Common myeloid progenitor, CD34-positive (primary cell): ENCODE measurements at places on chromosomes 11 and 22.

DNA sequence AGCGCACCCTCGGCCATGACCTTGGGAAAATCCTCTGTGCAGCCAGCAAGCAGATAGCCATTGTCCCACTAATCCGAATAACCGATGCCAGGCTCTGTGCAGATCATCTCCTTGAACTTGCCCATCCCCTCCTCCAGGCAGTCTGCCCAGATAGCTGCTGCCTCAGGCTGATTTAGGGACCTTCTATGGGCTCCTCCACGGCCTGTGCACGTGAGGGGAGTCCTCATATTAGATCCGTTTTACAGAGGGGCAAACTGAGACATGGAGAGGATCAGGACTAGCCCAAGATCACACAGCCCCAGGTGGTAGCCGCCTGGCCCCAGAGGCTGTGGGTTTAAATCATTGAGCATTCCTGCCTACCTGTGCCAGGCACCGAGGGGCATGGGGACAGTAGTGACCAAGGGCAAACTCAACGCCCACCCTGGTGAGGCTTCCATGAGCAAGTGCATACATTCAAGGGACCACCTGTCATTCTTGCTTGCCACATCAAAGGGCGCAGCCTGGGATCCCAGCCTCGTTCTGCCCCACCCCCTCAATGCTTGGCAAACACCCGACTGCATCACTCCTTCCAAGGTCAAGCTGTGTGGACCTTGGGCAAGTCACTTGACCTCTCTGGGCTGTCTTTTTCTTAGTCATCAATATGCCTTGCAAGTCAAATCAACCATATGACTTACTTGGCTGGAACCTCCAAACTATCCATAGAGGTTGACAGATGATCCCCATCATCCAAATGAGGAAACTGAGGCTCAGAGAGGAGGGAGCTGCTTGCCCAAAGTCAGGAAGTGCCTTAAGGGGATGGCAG, 131.6 kb downstream of the MN1 start:
- peak overlapping the region; percentile 80 for H3K27ac ChIP-seq
- peaks cover 53% of the 10 kb centered on the region for H3K4me1 ChIP-seq
- no peaks in the 10 kb centered on the region for H3K36me3 ChIP-seq
- no peaks in the 10 kb centered on the region for H3K27me3 ChIP-seq
- peak; percentile 83 for DNase-seq

DNA sequence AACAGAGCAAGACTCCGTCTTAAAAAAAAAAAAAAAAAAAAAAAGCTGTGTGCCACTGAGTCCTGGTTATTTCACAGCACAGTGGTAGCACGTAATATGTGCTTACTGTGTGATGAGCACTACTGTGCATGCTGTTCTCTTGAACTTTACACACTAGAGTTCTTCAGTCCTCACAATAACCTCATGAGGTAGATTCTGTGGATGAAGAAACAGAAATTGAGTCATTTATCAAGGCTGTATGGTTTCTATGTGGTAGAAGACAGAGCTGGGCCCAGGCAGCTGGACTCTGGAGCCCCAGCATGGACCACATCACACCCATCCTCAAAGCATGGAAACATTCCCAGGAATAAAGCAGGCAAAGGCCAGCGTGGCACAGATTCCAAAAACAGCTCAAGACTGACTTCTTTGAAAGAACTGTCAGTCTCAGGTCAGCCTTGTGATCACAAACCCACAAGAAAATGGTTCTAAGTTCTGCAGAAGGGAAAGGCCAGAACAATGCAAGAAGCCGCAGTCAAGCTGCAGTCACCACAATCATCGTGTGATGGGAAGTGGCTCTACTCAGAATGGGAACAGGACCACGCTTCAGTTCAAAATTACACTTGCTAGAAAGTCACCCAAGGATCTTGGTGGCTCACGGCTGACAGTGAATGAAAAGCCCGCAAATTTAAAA, 49.5 kb downstream of the MICAL3 start:
- peaks cover 6% of the 10 kb centered on the region for H3K36me3 ChIP-seq
- no peaks in the 10 kb centered on the region for H3K27me3 ChIP-seq
- H3K4me1 ChIP-seq = peaks cover 4% of the 10 kb centered on the region
- no peak overlapping the region for H3K27ac ChIP-seq
- no peak overlapping the region for H3K4me3 ChIP-seq
- no peak for DNase-seq

GRCh38 chr22:19688301-19689290, 25.7 kb upstream of the SEPTIN5 start:
- H3K27ac ChIP-seq = no peak overlapping the region
- H3K4me1 ChIP-seq = no peaks in the 10 kb centered on the region
- no peaks in the 10 kb centered on the region for H3K36me3 ChIP-seq
- H3K27me3 ChIP-seq = no peaks in the 10 kb centered on the region
- no peak for DNase-seq
- H3K4me3 ChIP-seq = no peak overlapping the region

GRCh38 chr11:7612661-7613393, 60.5 kb downstream of the CYB5R2 start:
- DNase-seq = no peak
- no peaks in the 10 kb centered on the region for H3K36me3 ChIP-seq
- H3K27me3 ChIP-seq = no peaks in the 10 kb centered on the region
- no peak overlapping the region for H3K4me3 ChIP-seq
- no peak overlapping the region for H3K27ac ChIP-seq
- H3K4me1 ChIP-seq = no peaks in the 10 kb centered on the region

- no peaks in the 10 kb centered on the region for H3K27me3 ChIP-seq
- H3K27ac ChIP-seq = no peak overlapping the region
- H3K4me1 ChIP-seq = no peaks in the 10 kb centered on the region
- H3K4me3 ChIP-seq = no peak overlapping the region
- no peaks in the 10 kb centered on the region for H3K36me3 ChIP-seq
- DNase-seq = no peak
Observed at GRCh38 chr11:74195828-74196227, 24.7 kb downstream of the PPME1 start.

- H3K36me3 ChIP-seq = no peaks in the 10 kb centered on the region
- no peak overlapping the region for H3K27ac ChIP-seq
- peaks cover 11% of the 10 kb centered on the region for H3K27me3 ChIP-seq
- H3K4me3 ChIP-seq = no peak overlapping the region
- H3K4me1 ChIP-seq = no peaks in the 10 kb centered on the region
- peak; percentile 28 for DNase-seq
Observed at GRCh38 chr22:26139310-26139709, 30.0 kb upstream of the SEZ6L start.

DNA sequence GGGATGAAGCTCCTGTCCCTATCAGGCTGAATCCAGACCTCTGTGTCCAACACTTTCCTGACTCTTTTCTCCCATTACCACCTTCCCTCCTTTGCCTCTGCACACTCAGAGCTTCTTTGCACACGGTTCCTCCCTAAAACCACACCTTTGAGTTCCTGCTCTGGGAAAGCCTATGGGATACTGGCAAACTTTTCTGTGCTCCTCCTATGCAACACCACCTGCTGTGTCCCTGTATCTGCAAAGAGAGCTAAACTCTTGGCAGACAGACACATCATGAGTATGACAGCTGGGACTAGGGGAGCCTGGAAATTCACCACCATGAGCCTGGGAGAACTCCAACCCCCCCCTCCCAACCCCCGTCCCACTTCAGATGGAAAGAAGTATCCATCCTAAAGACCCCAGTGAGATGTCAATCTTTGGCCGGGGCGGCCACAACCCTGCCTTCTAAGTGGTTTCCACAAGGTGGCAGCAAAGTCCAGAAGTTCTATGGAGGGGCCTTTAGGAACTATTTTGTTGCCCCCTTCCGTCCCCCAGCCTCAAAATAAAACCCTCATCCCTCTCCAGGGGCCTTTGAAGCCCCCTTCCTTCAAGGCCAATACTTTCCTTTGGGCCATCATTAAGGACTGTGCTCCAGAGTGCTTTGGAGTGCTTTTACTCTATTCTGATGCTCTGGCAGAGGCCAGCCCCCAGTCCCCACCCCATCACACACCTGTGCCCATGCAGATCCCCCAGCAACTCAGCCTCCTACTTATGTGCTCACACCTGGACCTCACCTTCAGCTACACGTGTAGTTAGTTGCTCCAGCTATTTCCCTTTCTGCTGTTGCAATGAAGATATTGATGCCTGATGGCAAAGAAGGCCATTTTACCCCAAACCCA, 19.4 kb downstream of the HTR3A start:
- H3K27me3 ChIP-seq = no peaks in the 10 kb centered on the region
- no peak overlapping the region for H3K27ac ChIP-seq
- H3K4me3 ChIP-seq = no peak overlapping the region
- no peaks in the 10 kb centered on the region for H3K36me3 ChIP-seq

DNA sequence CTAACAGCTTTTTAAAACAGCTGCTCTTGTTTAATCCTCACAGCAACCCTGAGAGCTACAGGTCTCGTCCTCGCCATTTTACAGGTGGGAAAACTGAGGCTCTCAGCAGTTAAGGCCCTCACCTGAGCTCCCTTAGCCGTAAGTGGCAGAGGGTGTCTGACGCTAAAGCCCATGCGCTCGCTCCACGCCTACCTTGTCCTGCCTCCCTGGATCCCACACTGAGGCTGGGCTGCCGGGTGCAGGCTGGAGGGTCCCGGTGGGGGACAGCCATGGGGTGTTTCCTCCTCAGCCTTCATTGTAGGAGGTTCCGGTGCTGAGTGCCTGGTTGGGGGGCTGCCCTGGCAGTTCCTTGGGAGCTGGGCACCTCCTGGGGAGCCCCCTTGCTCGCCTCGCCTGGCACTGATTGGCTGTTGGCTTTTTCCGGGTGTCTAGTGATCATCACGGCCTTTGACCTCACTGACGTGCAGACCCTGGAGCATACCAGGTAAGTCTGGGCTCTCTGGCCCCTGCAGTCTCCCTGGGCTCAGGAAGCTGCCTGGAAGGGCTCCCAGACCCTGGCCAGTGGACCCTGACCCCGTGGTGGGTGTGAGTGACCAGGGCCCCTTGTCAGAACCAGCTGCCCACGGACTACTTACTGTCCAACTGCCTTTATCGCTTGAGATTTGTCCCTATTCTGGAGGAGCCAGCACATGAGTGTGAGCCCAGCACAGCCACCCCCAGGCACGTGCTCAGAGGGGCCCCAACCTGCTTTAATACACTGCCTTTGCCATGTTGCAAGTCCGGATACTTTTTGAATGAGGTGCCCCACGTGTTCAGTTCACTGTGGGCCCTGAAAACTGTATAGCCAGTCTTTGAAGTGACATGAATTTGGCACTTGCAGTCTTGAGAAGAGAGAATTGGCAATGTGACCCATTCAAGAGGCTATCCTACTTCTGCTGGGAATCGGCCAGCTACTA, 12.6 kb downstream of the RAB36 start:
- no peak overlapping the region for H3K27ac ChIP-seq
- no peaks in the 10 kb centered on the region for H3K27me3 ChIP-seq
- H3K4me3 ChIP-seq = no peak overlapping the region
- no peaks in the 10 kb centered on the region for H3K36me3 ChIP-seq
- DNase-seq = no peak
- peaks cover 9% of the 10 kb centered on the region for H3K4me1 ChIP-seq

DNA sequence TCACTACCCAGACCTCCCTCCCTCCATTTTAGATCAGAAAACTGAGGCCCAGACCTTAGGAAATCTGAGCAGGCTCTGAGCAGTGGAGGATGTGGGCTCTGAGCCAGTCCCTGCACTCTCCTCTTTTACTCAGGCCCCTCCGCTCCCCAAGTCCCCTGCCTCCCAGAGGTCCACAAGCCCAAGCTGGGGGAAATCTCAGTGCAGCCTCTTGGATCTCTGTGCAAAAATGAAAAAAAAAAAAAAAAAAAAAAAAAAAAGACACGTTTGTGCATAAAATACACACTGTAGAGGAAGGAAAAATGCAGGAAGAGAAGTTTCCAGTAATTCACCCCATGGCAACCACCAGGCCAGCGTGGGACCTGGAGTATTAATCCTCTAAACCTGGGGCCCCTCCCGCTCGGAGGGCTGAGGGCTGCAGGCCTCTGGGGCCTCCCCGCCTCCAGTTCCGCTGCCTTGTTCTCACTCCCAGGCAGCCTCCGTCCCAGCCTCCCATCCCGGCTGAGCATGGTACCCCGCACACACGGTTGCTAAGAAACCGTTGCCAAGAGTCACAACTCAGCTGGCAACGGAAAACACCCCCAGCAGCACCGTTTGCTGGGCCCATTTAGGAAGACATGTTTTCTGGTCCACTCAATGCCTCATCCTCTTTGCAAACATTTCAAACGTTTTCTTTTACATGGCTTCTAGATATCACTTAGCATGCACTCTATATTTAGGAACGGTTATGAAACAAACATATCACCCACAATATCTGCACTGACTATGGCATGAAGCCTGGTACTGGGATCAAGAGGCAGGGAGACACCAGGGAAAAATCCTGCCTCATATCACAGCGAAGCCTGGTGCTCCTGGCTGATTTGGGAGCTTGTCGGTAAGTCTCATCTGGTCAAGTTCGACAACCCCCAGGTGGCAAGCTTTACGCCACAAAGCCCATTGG, 227.5 kb downstream of the CTTN start:
- no peaks in the 10 kb centered on the region for H3K27me3 ChIP-seq
- no peak for DNase-seq
- H3K36me3 ChIP-seq = no peaks in the 10 kb centered on the region

GRCh38 chr11:31813391-31814175, 2.5 kb upstream of the PAX6 start:
- H3K4me1 ChIP-seq = peaks cover 69% of the 10 kb centered on the region
- no peaks in the 10 kb centered on the region for H3K36me3 ChIP-seq
- H3K27me3 ChIP-seq = peaks cover 2% of the 10 kb centered on the region
- H3K4me3 ChIP-seq = no peak overlapping the region
- H3K27ac ChIP-seq = no peak overlapping the region
- DNase-seq = peak; percentile 40

GRCh38 chr11:70440206-70440605, 41.9 kb downstream of the CTTN start:
- H3K36me3 ChIP-seq = no peaks in the 10 kb centered on the region
- DNase-seq = no peak
- no peak overlapping the region for H3K27ac ChIP-seq
- H3K4me3 ChIP-seq = no peak overlapping the region
- H3K27me3 ChIP-seq = no peaks in the 10 kb centered on the region
- no peaks in the 10 kb centered on the region for H3K4me1 ChIP-seq

DNA sequence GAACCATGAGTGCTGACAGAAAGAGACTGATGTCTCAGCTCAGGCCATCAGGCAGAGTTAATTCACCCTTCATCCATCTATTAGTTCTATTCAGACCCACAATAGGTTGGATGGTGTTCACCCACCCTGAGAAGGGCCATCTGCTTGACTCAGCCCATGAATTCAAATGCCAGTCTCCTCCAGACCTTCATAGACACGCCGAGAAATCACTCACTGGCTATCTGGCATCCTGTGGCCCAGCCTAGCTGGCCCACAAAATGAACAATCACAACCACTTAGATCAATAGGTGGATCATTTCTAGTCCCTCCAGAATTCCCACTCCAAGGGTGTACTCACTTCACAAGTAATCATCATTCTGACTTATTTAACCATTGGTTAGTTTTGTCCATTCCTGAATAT, 58.2 kb downstream of the MYEOV start:
- no peak overlapping the region for H3K27ac ChIP-seq
- H3K36me3 ChIP-seq = no peaks in the 10 kb centered on the region
- no peaks in the 10 kb centered on the region for H3K27me3 ChIP-seq
- DNase-seq = no peak
